ENCODE measurements at places on chromosomes 4 and X. TPM values are rescaled to one million over a fixed set of nuclear protein-coding genes. Genes with fewer than 3 reads are reported as not detected.

DNA sequence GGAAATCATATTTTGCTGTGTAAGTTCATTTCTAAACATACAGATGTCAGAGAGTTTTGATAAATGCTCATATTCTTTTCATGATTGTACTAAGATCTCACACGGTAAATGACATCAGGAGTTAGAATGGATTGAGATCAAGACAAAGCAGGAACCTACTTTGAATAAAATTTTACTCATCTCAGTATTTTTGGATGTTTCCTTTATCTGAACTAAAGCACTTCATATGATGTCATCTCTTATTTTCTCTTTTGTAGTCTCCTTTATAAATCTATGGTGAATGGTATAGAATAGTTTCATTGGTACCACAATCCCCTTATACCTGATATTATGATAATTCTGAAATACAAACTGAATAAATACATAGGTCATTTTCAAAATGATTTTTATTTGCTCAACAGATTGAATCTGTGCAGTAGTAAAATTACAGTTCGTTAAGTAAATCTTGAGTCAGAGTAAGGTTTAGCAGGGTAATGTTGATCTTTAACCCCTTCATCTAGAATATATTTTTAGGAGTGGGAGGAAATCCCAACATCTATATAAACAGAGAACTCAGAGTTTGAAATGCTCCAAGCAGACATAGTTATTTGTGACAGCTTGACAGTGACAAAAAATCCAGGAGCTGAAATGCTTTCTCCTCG lies 180.0 kb downstream of the MGST2 start:
- no peak for DNase-seq

- no peak for DNase-seq
Observed at GRCh38 chrX:47080215-47080914, 2.1 kb downstream of the RGN start.

DNA sequence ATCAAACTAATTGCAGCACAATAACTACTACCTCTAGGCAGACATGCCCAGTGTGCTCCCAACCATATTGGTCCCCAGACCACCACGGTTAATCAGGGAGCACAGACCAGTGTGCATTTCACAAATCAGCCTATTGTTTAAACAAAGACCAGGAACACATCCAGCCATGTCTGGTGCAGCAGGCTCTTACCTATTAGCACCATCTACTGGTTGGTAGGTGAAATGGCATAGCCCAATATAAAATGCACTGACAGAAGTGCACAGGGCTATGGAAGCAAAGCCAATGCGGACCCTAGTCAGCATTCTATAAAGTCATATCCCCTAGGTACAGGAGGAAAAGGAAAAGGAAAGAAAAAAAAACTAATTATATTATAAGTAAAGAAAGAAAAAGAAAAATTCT lies 15.5 kb upstream of the CYLC1 start:
- DNase-seq, result peak; percentile 22

DNA sequence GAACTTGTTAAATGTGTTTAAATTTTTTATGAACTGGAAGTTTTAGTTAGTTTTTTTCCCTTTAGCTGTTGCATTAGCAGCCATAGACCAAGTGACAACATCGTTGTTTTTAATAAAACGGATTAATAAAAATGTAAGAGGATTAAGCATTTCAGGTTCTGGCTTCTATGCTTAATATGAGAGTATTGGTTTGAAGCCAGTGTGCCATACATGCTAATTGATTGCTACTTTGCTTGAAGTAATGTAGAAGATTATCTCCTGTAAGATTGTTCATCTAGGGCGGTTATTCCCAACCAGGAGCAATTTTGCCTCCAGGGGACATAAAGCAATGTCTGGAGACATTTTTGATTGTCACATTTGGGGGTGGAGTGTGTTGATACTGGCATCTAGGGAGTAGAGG lies 54.3 kb downstream of the TLL1 start:
- DNase-seq, result no peak

DNA sequence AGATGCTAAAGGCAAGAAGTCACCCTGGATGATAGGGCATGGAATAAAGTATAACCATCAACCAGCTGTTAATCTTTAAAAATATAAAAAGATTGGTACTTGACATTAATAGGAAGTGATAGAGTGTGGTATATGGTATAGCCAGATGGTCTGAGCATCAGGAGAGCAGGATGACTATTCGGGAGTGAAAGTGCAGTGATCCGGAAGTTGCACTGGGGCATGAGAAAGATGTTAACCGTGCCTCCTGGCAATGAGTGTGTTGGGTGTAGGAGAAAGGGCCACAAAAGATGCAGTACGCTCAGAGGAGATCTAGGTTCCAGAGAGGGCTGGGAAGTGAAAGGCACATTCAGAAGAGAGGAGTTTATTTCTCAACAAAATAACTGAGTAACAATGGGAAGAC lies 65.0 kb downstream of the TSPAN7 start:
- DNase-seq, result no peak

GRCh38 chr4:81808011-81808672 lies 336.4 kb upstream of the RASGEF1B start:
- DNase-seq, result no peak

DNA sequence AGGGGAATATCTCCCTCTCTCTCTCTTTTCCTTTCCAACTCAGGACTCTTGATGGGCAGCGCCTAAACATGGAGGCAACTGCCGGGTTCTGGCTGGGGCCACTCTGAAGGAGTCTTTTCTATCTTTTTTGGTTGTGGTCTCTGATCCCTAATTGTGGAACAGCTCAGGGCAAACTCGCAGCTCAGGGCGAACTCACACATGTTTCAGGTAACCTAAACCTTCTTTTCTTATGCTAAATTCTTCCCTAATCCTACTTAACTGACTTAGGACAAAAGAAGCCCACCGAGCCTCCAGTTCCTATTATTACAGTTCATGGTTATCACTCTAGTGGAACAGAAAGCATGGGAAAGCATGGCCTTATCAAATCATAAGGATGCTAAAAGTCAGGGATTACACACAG lies 21.3 kb downstream of the ETDA start:
- DNase-seq, result no peak

GRCh38 chrX:54067766-54068165 lies 23.5 kb upstream of the PHF8 start:
- no peak for DNase-seq

GRCh38 chr4:80989921-80990544 lies 40.5 kb upstream of the BMP3 start:
- DNase-seq, result peak; percentile 73

DNA sequence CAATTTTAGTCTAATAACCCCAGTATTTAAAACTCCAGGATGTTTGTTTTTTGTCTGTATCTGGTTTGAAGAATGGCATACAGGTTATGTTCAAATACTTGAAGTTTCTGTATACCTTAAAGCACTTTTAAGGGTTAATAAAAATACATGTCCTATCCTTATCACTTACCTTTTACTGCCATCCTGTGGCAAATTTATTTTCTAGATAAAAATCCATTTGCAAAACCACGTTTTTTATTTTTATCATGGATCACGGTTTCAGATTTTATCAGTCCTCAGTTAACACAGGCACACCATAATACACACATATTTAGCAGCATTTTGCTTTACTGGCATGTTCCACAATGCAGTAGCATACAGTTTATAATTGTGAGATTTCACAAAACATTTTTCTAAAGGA lies 113.3 kb upstream of the H2AZ1 start:
- peak; percentile 24 for DNase-seq

DNA sequence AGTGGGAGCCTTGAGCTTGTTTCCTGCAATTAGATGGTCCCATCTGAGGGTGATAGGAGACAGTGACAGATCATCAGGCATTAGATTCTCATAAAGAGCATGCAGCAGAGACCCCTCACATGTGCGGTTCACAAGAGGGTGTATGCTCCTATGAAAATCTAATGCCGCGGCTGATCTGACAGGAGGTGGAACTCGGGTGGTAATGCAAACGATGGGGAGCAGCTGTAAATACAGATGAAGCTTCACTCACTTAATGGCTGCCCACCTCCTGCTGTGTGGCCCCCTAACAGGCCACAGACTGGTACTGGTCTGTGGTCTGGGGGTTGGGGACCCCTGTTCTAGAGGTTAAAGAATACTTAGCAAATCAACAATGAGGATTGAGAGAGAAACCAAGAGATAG lies 201.5 kb upstream of the PITX2 start:
- DNase-seq, result no peak

- no peak for DNase-seq
Observed at GRCh38 chrX:100587861-100588260, 3.1 kb downstream of the TNMD start.

DNA sequence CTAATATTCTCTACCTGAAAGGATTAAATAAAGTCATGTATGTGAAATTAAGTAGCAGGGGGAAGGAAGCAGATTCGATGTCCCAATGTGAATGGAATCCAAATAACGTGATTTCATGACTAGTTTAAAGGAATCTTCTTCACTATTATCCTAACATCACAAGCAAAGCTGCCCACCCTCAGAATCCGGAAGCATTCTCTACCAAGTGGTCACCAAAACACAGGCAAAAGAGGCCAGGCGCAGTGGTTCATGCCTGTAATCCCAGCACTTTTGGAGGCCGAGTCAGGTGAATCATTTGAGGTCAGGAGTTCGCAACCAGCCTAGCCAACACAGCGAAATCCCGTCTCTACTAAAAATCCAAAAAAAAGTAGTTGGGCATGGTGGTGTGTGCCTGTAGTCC lies 212.9 kb downstream of the LDB2 start:
- DNase-seq, result peak; percentile 78

DNA sequence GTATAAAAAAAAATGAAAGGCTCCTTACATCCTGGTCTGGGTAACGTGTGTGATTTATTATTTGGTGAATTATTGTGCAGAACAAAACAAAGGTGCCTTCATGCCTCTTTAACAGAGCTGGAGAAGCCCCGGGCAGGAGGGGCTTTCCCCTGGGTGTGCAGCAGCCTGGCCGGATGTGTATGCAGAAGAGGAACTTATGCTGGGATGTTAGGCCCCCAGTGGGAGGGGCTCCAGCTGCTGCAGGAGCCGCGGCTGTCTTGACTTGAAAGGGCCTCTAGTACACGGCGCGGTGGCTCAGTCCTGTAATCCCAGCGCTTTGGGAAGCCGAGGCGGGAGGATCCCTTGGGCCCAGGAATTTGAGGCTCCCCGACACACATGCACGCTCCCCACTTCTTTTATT lies 16.0 kb downstream of the CCNQ start:
- DNase-seq, result peak; percentile 37

- DNase-seq, result no peak
Observed at GRCh38 chr4:62706423-62706822, 1506.3 kb downstream of the ADGRL3 start.

- DNase-seq, result peak; percentile 97
Observed at GRCh38 chr4:53908661-53909078, 155.7 kb downstream of the CHIC2 start.

- no peak for DNase-seq
Observed at GRCh38 chr4:67037504-67038227, 507.6 kb downstream of the CENPC start.

DNA sequence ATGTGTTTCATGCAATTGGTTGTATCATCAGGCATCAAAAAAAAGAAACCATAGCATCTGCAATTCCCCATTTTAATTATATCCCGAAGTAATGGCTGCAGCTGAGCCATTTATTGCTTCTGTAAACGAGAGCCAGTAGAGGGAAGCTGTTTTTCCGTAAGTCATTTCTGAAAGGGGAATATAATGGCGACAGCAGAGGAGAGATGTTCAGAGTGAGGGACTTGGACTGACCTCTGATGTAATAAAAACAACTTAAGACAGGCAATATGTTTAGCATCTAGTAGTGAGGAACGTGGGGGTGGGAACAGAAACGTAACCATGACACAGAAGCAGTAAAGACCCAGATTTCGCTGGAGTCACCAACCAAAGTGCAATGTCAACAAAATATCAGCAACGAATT lies 31.5 kb upstream of the NAA11 start:
- no peak for DNase-seq

GRCh38 chrX:19121466-19121865 lies 802 bp downstream of the ADGRG2 start:
- no peak for DNase-seq

GRCh38 chrX:45699158-45699557 lies 498.5 kb upstream of the DIPK2B start:
- peak; percentile 62 for DNase-seq

DNA sequence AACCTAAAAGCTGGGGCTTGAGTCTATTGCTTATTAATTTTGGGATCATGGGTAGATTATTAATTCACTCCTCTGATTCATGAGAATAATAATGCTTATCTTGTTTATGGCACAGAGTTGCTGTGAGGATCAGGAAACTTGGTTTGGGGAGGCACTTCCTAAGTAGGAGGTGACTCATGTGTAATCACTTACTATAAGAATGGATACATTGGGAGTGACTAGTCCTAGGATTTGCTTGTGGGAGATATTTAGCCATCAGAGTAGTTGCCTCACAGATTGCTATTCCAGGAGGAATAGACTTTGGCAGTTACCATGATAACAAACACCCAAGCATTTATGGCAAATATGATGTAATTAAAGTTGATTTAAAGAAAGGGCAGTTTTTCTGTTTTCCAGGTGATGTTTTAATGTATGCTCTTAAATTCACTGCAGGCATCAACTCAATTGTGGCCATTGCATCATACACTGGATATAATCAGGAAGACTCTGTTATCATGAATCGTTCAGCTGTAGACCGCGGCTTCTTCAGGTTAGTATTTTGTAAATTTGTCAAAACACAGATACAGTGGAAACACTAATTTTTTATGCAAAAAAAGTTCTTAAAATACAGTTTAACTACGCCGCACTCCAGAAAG lies 41.9 kb downstream of the POLR2B start:
- DNase-seq, result peak; percentile 94

DNA sequence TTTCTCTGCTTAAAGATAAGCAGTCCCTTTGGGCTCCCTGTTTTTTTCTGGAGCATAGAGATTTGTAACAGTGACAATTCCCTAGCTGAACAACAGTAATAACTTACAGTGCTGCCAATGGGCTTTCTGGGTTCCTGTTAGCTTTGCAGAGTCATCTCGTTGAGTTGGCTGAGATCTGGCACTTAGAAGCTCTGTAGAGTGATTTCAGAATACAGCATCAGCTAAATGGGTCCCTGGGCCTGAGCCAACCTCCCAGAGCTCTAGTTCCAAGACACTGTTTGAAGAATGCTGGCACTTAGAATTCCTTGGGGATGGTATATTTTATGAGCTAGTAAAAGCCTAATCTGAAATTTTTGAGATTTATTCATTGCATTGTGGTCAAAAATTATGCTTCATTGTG lies 43.5 kb upstream of the SERTM2 start:
- no peak for DNase-seq

GRCh38 chr4:70670332-70671014 lies 4.2 kb upstream of the JCHAIN start:
- DNase-seq, result peak; percentile 75

GRCh38 chr4:82217986-82218715 lies 155.6 kb downstream of the HNRNPD start:
- no peak for DNase-seq

MAGEA2B gene
- polyA plus RNA-seq, result not detected

BMX gene
- not detected for polyA plus RNA-seq

NPY2R gene
- not detected for polyA plus RNA-seq

REELD1 gene
- not detected for polyA plus RNA-seq

TNIP3 gene
- polyA plus RNA-seq, result 0.10 TPM

FRMPD3 gene
- 0.19 TPM for polyA plus RNA-seq

SGMS2 gene
- polyA plus RNA-seq, result 13.4 TPM

MGST2 gene
- polyA plus RNA-seq, result 9.0 TPM

VCX3A gene
- polyA plus RNA-seq, result not detected

GC gene
- polyA plus RNA-seq, result not detected

F8A2 gene
- not detected for polyA plus RNA-seq

PLS3 gene
- 123 TPM for polyA plus RNA-seq

All from IMR-90 (cell line).